ENCODE measurements at places on chromosomes 3 and 15.
A peak's percentile ranks its signal among the peaks of the same experiment; 100 is the strongest.

DNA sequence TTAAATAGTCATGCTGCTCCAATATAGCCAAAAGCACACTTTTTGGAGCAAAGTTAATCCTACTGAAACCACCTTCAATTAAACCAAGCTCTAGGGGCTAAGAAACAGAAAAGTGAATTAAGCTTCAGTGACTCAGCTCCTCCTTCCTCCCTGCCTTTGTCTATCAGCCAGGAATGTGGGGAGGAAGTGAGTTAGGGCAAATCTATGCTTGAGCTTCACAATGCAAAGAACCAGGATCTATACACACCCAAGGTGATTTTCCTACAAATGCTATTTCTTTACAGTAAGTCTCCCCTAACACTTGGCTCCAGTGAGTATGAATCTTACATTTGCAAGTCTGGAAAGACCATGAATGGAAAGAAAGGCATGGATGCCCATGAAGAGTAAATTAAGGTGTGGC, 212.1 kb downstream of the P3H2 start:
- DNase-seq, result no peak

- DNase-seq, result no peak
Observed at GRCh38 chr15:67758619-67759300, 66.5 kb upstream of the SKOR1 start.

- no peak for DNase-seq
Observed at GRCh38 chr3:112366522-112366921, 33.6 kb downstream of the CD200 start.

- no peak for DNase-seq
Observed at GRCh38 chr3:52873433-52874159, 23.8 kb downstream of the STIMATE start.

- DNase-seq, result no peak
Observed at GRCh38 chr3:139450159-139450558, 26.2 kb downstream of the RBP2 start.

GRCh38 chr3:46183330-46183729, 24.8 kb downstream of the CCR1 start:
- no peak for DNase-seq

- DNase-seq, result no peak
Observed at GRCh38 chr15:85622221-85622831, 172.4 kb downstream of the KLHL25 start.

DNA sequence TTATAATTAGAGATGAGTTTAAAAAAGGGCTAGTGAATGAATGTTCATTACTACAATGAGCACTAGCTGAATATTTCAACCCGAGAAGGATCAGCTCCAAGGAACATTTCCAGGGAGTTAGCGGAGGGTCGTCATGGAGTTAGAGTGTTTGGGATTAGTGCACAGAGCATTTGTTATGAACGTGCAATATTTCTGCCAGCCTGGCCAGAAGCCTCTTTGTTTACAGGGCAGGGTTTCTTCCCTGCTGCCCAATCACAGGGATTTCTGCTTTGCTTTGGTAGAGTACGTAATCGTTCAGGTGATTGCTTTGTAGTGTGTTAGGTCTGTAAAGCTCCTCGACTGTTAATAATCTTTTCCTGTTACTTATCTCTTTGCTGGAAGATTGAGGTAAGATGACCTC, 5.9 kb downstream of the CGNL1 start:
- DNase-seq, result no peak

GRCh38 chr15:48411971-48412591, 80.9 kb downstream of the DUT start:
- no peak for DNase-seq

- DNase-seq, result no peak
Observed at GRCh38 chr3:65871305-65872141, 167.2 kb downstream of the MAGI1 start.

- no peak for DNase-seq
Observed at GRCh38 chr15:83547168-83547567, 100.0 kb downstream of the SH3GL3 start.

DNA sequence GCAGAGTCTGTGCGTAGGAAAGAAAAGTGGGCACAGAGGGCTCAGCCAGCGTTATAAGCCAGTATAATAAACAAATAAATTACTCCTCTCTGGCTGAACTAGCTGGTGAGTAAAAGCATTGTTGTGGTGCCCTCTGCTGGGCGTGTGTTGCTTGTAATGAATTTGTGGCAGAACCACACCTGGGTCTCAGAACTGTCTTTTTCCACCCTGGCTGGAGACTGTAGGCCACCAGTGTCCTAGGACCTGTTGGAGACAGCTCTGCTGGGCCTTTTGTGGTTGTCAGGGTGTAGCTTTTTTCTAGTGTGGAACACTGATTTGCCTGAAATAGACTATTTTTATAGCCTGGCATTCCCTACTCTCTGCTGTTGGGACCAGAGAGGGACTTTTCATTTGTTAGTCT, 130.5 kb upstream of the EIF1B start:
- DNase-seq, result peak; percentile 60

DNA sequence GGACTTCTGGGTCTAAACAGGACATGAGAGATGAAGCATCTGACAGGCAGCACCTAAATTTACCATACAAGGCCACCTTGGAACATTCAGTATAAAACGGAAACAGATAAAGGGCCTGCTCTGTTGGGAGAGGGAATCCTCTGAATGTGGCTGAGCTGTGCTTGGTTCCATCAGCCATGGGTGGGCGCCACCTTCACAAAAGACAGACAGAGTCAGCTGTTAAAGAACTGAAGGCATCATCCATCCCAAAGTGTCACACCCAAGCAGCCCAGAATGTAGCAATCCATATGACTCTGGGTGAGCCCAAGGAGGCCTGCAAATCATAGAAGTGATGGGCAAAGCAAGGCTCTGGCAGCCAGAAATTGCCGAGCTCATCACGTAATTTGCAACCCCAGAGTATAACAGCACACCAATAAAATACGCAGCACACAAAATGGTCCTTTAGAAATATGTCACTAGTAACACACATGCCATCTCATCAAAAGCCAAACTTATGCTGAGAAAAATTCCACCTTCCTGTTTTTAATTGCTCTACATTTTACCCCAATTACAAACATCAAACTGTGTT, 24.8 kb upstream of the RBP1 start:
- DNase-seq, result no peak

DNA sequence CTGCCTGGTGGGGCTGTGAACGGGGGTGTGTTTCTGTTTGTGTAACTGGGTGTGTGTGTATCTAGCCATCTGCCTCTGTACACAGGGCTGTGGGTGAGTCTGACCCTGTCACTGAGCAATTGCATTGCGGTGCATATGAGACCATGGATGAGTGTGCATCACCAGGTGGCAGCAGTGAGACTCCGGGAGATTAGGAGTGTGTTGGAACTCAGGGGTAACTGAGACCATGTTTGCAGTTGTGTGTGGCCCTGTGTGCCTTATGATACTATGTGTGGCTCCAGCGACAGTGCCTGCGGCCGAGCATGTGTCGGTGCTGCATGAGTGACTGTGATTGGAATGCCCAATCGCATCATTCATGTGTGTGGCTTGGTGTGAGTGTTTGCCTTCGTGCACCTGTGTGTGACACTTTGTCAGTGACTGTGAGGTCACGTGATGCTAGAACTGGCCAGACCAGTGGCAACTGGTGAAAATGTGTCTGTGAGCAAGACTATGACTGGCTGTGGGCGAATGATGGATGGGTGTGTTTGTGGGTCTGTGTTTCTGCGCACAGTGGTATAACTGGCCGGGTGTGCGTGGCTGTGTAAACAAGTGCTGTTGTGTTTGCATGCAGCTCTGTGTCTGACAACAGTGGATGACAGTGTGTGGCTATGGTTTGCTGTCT, 14.0 kb downstream of the VILL start:
- peak; percentile 53 for DNase-seq

DNA sequence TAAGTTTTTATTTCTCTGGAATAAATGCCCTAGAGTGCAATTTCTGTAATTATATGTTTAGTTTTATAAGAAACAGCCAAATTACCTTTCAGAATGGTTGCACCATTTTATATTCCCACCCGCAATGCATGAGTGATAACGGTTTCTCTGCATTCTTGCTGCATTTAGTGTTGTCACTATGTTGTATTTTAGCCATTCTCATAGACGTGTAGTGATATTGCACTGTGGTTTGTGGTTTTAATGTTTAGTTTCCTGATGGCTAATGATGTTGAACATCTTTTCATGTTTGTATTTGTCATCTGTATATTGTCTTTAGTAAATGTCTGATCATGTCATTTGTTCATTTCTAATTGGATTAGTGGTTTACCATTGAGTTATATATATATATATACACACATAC, 73.0 kb upstream of the GOLIM4 start:
- no peak for DNase-seq

DNA sequence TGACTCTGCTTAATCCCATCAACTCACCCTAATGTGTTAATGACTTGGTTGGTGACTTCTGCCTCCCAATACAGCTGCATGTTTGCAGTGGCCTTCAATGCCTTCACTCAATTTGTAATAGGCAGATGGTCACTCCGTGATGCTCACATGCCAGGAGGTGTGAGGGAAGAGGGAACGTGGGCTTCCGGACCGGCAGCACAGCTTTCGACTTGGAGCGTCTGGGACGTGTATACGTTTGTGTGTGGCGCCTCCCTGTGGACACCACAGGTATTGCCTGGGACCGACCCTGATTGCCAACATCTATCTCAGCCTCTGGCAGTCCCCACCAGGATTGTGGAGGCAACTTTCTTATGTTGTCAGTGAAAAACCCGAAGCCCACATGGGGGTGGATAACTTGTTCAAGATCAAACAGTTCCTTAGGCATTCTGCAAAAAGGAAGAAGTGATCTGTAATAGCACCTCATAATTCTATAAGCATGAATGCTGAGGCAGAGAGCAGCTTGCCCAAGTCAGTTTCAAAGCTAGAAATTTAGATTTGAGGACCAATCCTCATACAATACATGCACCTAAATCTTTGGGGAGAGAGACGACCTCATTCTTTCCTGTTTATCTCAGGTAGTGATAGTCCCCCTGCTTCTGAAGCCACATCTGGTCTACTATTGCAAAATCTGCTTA, 16.9 kb downstream of the MRPL46 start:
- peak; percentile 86 for DNase-seq

GRCh38 chr15:51316636-51317035, 21.8 kb downstream of the CYP19A1 start:
- DNase-seq, result no peak

DNA sequence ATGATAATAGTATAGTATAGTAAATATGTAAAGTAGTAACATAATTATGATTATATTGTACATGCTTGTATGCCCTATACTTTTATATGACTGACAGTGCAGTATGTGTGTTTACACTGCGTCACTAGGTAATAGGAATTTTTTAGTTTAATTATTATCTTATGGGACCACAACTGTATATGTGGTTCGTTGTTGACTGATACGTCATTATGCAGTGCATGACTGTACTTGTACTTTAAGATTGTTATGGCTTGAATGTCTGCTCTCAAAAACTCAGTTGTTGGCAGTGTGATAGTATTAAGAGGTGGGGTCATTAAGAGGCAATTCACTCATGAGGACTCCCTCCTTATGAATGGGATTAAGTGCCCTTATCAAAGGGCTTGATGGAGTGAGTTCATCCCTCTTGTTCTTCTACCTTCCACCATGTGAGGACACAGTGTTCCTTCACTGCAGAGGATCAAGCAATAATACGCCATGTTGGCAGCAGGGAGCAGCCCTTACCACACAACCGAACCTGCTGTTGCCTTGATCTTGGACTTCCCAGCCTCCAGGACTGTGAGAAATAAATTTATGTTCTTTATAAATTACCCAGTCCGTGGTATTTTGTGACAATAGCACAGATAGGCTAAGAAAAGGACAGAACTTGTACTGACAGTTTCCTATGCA, 152.2 kb downstream of the NEK11 start:
- DNase-seq, result no peak

DNA sequence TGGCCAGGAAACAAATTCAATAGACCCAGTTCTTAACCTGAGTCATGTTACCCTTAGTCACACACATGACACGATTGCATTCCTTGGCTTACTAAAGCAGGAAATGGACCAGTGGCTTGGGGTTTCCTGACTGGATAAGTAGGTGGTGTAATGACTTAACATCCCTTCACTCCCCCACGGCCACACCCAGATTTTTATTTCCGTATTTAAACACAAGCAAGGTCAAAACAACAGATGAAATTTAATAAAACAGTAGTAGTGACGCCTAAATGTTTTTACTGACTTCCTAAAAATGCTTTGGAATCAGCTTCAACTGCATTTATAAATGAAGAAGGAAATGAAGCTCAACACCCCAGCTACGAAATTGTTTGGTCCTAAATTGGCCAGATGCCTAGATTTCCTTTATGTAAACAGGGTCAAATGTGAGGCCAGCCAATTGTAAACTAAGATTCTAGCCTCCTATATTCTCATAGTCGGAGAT, 324.3 kb downstream of the CHST2 start:
- DNase-seq, result peak; percentile 72

GRCh38 chr15:77481670-77482069, 61.0 kb downstream of the HMG20A start:
- no peak for DNase-seq

- DNase-seq, result no peak
Observed at GRCh38 chr3:120224237-120224636, 60.8 kb downstream of the GPR156 start.

- no peak for DNase-seq
Observed at GRCh38 chr15:91102546-91103330, 2.7 kb downstream of the SV2B start.

- DNase-seq, result no peak
Observed at GRCh38 chr15:62280625-62281024, 115.5 kb upstream of the C2CD4B start.

DNA sequence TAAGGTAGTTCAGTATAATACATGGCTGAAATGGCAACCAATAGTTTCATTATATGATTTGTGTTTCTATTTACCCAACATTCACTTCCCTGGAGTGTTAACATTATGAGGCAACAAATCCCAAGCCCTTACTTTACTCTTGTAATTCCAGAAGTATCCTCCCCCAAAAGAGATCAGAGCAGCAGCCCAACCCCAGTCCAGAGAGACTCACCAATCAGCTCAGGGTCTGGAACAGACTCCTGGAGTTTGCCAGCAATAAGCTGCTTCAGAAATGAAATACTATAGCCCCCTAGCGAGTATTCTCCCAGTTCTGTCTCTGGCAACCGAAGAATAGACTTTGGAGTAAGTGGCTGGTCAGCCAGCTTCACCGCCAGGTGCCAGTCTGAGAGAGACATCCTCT, 2.5 kb downstream of the UBL7 start:
- no peak for DNase-seq

DNA sequence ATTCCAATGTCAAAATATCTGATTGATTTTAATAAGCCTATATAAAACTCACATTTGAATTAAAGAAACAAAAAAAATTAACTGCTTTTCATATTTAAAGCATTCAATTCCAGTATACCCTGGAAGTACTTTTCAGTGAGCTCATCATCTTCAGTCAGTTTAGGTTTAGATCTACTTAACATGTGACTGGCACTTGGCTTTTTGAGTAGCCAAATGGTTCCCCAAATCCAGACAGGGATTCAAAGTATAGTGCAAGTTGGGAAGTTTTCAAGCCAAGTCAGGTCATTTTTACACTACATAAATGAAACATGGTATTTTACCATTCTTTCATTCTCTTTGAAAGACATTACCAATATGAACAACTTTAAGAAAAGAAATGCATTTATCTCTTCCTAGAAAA, 57.5 kb downstream of the ATP8B4 start:
- no peak for DNase-seq
